ENCODE measurements at places on chromosomes 16 and 17.
A peak's percentile ranks its signal among the peaks of the same experiment; 100 is the strongest.

DNA sequence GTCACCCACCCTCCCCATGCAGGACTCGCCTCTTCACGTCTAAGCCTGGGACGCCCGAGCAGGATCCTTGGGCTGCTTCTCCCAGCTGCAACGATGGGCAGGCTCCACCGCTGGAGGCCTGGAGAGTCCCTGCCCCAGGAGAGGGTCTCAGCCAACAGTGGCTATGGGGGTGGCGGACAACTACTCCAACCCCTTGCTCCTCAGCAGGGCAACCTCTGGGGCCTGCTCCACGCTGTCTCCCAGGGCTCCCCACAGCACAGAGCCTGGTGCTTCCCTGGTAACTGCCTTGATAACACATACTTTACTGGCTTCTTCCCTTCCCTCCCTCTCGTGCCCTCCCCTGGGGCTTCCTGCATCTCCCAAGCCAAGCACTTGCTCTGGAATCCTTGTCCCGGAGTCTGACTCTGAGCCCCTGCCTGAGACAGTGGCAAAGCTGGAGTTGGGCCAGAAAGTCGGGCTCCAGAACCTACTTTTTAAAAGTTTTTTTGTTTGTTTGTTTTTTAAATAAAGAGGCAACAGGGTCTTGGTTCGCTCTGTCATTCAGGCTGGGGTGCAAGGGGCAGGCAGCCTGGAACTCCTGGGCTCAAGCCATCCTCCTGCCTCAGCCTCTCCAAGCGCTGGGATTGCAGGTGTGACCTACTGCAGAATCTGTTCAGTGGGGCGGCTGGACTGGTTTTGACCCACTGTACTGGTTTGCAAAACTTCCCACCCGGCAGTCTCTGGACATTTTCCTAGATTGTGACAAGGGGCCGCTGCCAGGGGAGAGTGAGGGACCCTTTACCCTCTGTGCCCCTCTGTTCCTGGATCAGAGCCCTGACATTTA, 99.4 kb downstream of the TNFRSF13B start:
- DNase-seq: no peak

GRCh38 chr17:69282002-69282401, 44.9 kb downstream of the ABCA5 start:
- DNase-seq: no peak

DNA sequence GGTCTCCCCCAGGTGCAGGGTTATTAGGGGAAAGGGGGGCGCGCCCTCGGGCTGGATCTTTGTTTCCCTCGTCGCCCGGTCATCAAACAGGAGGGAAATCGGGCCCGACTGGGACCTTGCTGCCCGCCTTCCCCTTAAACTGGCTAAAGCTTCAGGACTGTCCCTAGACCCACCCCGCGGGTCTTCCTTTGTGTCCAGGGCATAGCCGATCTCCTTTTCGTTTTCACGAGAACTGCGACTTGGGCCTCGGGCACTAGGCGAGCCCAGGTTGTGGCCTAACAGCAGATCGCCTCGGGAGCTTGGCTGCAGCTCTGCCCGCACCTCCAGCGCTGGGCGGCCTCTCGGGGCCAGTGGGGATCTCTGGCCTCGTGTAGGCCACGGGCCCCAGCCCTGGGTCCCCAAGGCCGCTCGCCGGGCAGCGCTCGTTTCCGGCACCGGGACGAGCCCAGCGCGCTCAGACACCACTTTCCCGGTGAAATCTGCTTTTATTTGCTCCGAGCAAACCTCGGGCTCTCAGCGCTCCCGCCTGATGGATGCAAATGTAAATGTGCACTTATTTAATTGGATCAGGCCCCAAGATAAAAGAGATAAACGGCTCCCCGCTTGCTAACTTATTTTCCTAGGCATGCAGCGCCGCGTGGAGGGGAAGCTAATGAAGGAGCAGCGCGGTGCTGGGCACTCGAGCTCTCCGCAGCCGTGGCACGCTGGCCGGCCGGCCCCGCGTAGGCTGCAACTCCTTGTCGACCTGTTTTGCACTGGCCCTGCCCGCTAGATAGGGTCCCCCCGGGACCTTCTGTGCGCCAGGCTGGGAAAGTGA, 7.8 kb downstream of the IRX5 start:
- no peak for DNase-seq

- DNase-seq: no peak
Observed at GRCh38 chr16:78292086-78292843, 192.8 kb downstream of the WWOX start.

DNA sequence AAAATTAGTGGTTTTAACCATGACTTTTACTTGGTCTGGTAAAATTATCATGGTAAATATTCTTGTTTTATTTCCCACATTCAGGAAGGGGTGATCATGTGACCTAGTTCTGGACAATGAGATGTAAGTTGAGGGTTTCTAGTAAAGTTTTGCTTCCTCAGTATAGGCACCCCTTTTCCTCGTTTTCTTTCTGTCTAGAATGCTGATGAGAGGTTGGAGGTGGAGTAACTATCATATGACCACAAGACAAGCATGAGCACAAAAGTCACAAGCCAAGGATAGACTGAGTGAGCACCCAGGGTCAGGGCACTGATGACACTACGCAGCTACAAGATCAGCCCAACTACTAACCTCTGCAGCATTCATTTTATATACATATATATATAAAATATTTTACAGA, 53.9 kb downstream of the MYO1D start:
- no peak for DNase-seq

- DNase-seq: no peak
Observed at GRCh38 chr17:18970582-18971480, 18.9 kb downstream of the SLC5A10 start.

DNA sequence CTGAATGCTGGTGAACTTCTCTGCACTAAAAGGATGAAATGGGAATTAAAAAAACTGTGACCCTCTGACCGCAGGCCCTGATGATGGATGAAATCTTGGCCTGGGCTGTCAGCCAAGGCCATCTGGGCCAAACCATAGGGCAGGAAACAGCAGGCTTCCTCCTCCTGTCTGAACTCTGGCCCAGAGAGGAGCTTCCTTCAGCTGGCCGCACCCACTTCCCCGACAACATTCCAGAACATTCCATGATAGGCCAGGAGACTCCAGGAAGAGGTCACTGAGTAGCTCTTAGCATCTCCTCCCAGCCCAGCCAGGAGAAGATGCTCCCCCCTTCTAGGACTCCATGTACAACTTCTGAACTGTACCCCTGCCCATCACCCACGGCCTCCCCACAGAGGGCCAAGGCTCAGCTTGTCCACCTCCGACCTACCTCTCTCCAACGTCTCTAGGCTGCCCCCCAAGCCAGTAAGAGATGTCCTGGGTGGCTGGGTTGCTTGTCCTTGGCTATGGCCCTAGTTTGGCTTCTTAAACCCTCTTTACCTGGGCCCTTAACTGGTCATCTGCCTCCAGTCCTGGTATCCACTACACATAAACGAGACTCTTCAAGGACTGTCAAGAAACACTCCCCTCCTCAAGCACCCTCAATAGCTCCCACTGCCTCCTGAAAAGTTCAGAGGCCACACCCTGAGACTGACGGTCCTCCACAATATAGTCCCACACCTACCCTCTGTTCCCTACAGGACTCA, 1.7 kb downstream of the RPH3AL start:
- no peak for DNase-seq

DNA sequence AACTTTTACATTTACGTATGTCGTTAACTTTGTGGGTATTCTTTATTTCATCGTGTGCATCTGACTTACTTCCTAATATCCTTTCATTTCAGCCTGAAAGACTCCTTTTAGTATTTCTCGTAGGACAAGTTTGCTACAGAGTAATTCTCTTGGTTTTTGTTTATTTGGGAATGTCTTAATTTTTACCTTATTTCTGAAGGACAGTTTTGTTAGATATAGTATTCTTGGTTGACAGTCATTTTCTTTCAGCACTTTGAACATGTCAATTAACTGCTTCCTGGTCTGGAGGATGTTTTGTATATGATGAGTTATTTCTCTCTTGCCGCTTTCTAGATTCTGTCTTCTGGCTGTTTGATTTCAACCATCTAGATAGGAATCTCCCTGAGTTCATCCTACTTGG, 109.2 kb upstream of the NACA2 start:
- no peak for DNase-seq

- no peak for DNase-seq
Observed at GRCh38 chr17:45402916-45403315, 29.8 kb downstream of the ARHGAP27 start.

DNA sequence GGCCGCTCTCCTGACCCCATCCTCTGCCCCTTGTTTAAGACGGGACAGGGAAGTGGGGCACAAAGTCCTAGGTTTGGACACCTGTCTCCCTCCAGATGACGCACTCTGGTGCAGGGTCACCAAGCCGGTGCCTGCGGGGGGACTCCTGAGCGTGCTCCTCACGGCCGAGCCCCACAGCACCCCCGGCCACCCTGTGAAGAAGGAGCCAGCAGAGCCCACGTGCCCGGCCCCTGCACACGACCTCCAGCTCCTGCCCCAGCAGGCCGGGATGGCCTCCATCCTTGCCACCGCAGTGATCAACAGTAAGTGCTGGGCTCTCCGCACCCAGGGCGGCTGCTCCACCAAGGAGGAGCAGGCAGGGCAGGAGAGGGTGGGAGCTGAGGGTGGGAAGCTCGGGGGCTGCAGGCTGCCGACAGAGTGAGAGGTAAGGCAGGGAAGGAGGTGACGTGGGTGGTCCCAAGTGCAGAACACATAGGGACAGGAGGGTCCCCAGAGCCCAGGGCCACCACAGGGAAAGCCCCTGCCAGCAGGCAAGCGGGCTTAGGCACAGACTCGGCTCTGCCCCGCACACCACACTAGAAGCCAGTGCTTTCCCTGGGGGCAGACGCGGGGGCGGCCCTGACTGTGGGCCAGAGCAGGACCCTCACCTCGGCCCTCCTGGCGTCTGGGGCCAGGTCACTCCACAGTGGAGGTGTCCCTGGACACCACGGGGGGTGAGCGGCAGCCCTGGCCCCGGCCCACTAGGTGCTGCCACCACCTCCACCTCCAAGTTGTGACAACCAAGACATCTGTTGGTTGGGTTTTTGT, 42.1 kb upstream of the ZC3H18 start:
- DNase-seq: no peak

DNA sequence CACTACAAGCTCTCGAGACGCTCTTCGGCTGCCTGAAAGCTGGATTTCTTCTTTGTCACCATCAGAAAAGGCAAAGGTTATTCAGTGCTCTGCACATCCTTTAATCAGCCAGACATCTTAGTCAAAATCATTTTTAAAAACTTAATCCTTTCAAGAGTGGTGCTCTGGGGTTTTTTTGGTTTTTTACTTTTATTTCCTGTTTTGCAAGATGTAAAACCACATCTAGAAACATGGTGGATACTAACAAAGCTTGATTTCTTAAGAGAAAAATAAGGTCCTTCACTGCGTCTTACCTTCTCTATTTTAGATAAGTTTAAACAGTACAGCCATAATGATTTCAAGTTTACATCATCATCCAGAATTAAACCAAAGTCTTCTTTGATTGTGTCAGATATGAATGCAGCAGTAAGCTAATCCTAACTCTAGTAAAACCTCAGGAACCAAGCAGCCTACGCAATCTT, 6.3 kb downstream of the ANKRD11 start:
- peak; percentile 38 for DNase-seq

DNA sequence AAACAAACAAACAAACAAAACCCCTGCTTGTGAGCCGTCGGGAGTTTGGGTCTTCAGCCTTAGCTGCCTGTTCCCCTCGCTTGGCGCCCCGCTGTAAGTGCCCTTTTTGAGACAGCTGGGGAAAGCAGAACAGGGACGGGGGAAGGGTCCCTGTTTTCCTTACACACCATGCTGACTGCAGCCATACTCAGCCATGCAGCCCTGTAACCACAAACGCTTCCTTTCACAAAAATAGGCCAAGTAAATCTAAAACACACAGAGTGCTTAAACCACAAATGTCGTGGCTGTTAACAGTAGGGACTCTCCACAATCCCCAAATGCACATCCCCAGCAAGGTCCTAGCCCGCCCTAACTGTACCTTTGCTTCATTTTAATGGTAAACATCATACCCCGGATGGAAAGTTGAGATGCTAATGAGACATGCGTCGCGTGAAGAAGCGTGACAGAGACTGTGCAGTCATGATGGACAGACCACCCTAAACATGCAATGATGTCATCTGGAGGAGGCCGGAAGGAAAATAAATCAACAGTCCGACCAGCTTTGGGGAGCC, 129.9 kb downstream of the MGAT5B start:
- DNase-seq: peak; percentile 82

DNA sequence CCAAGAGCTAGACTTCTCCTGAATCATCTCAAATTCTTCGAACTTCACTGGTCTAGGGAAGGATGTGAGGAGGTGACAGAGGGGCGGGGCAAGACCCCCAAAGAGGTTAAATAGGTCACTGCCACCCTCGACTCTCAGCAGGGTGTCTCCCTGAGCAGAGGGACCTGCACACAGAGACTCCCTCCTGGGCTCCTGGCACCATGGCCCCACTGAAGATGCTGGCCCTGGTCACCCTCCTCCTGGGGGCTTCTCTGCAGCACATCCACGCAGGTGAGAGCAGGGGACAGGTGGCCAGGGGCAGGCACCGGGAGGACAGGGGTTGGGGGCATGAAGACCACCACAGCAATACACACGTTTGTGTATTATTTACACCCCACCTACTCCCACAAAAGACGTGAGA, 9.2 kb downstream of the CCL17 start:
- DNase-seq: no peak

GRCh38 chr17:49557312-49558024, 18.2 kb upstream of the NXPH3 start:
- DNase-seq: peak; percentile 72

GRCh38 chr16:6663668-6664067, 669.0 kb upstream of the RBFOX1 start:
- no peak for DNase-seq

- DNase-seq: no peak
Observed at GRCh38 chr17:33371377-33371776, 78.3 kb upstream of the ASIC2 start.

DNA sequence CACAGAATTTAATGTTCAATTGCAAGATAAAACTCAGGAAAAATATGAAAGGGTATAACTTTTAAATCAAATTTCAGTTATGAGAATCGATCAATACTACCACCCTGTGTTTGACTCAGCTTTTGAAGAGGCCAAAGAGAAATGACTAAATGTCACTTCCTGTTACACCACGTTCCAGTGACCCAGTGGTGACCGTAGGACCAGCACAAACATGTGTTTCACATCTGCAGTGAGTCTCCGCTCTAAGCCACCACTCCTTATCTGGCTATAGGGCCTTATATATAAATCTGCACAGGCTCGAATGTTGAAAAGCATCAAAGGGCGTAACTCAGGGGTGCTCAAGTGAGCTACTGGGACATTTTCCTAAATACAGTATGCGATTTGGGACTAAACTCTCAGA, 36.1 kb downstream of the CYB5D2 start:
- no peak for DNase-seq

DNA sequence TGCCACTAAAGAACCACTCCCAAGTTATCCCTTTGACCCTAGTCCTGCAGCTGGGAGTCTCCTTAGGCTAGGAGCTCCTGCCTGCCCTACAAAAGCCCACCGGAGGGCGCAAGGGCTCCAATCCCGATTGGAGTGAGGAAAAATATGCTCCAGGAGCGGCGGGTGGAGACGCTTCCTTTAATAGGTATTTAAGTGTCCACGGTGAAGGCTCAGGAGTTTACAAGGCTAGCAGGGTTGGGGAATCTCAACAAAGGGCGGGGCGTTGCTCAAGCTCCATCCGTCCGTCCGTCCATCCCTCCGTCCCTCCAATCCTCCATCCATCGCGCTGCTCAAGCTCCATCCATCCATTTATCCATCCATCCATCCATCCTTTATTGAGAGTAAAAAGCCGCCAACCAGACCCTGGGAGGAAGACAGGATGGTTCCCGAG, 556 bp upstream of the SPNS1 start:
- peak; percentile 57 for DNase-seq

- DNase-seq: peak; percentile 88
Observed at GRCh38 chr16:67993207-67994039, 5.9 kb downstream of the DPEP2 start.

GRCh38 chr16:72125635-72126428, 32.2 kb downstream of the DHX38 start:
- DNase-seq: peak; percentile 19
